Neural crest cell (in vitro differentiated cells): ENCODE measurements at places on chromosomes 11 and 22. TPM values are rescaled to one million over a fixed set of nuclear protein-coding genes. Genes with fewer than 3 reads are reported as not detected.

DNA sequence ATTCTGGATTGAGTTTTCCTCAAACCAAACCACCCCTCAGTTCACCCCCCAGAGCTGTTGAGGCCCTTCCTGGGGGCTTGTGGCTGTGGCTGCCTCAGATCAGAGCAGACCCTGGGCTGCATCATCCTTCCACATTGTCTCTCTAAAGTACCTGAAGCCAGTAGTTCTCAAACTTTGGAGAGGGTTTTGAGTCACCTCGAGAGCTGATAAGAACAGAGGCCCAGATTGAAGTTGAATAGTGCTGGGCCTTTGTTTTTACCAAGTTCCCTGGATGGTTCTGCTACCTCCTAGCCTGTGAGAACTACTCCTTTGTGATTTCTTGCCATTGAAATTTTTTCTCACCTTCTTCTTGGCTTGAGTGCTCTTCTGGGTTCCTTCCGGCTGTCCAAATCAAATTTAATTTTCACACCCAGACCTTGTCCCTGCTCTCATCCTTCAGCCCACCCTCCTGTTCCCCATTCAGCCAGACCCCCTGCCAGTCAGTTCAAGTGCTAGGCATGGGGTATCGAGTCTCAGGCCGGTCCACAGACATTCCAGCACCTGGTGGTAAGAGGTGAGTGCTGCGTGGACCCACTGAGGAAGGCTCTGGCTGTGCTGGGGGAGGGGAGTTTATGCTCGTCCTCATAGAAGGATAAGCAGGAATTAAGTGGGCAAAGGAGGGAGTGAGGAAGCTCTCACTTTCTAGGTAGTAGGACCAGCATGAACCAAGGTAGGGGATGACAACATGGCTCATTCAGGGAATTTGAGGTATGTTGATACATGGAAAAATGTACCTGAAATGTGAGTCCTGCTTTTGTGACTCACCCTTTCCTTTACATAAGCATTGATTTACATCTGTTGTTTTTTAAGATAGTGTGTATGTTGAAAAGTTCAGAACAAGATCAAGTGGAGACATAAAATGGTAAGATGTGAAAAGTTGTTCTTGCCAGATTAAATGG is 116.5 kb downstream of the PTPRJ start:
- no peaks in the 10 kb centered on the region for H3K27me3 ChIP-seq
- H3K36me3 ChIP-seq, result no peaks in the 10 kb centered on the region
- peaks cover 59% of the 10 kb centered on the region for H3K4me1 ChIP-seq
- H3K27ac ChIP-seq, result peak overlapping the region; percentile 95

DNA sequence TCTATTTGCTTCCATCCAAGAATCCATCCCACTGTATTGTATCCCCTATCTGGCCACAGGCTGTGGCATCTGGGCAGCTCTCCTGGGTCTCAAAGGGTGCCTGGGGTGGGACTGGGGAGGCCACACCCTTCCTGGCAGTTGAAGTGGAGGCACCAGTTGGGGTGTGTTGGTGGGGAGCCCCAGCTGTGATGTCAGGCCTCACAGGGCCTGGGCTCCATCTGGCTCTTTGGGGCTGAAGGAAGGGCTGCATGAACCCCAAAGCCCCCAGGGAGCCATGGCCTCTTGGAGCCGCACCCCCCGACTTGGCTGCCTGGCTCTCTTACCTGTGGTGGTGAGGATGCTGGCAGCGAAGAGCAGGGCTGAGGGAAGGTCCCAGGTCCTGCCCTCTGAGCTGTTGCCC is 469 bp downstream of the KCNK7 start:
- peaks cover 26% of the 10 kb centered on the region for H3K27me3 ChIP-seq
- peaks cover 9% of the 10 kb centered on the region for H3K4me1 ChIP-seq
- H3K4me3 ChIP-seq, result no peak overlapping the region
- DNase-seq, result no peak
- H3K27ac ChIP-seq, result no peak overlapping the region

The MOB2 gene
- 17.3 and 19.3 TPM in 2 replicates for total RNA-seq

- no peak for DNase-seq
- peaks cover 48% of the 10 kb centered on the region for H3K36me3 ChIP-seq
- H3K4me3 ChIP-seq, result no peak overlapping the region
- no peak overlapping the region for H3K27ac ChIP-seq
Measured at GRCh38 chr11:68924073-68924925, 20.6 kb downstream of the IGHMBP2 start.

GRCh38 chr11:73124800-73125199 is 17.3 kb downstream of the FCHSD2 start:
- DNase-seq, result no peak
- H3K4me1 ChIP-seq, result no peaks in the 10 kb centered on the region
- H3K4me3 ChIP-seq, result no peak overlapping the region
- no peak overlapping the region for H3K27ac ChIP-seq
- H3K27me3 ChIP-seq, result no peaks in the 10 kb centered on the region
